HS-27A (cell line): ENCODE measurements at places on chromosomes 11 and 22.

GRCh38 chr22:37358917-37359316 lies 68.4 kb downstream of the ELFN2 start:
- DNase-seq, result no peak

DNA sequence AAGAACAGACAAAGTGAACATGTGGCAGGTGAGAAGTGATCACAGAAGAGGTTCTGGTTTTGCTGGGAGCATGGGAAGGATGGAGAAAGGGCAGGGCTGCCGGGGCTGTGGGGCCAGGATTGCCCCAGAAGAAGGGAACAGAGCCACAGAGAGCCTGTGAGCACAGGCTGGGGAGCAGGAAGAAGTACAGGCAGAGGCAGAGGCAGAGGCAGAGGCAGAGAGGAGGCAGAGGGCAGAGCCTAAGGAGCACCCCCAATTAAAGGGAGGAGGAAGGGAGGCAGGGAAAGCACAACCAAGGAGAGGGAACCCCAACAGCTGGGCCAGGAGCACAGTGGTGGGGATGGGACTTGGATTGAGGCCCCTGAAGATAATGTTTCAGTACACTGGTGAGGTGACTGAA lies 51.5 kb downstream of the SGSM3 start:
- DNase-seq, result no peak

DNA sequence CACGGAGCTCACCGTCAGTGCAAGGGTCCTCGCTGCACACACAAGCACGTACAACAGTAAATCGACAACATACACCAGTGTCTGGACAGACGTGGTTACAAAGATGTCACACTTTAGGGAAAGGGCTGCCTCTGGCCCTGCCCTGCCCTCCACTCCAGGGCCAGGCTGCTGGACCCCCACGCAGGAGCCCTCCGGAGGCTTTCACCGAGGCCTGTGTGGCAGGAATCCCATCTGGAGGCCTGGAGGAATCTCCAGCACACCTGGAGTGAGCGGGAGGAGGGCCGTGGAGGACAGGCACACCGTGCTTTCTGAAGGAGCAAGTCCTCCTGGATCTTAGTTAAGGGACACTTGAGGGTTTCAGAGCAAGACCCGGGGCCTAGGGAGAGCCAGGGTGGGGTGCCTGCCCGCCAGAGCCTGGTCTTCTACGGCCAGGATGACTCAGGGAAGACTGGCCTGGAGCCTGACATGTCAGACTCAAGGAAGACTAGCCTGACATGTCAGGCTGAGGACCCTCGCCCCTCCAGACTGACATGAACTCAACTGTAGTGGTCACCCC lies 2.1 kb upstream of the PIM3 start:
- no peak for DNase-seq

GRCh38 chr11:35998634-35999033 lies 54.8 kb downstream of the LDLRAD3 start:
- no peak for DNase-seq

DNA sequence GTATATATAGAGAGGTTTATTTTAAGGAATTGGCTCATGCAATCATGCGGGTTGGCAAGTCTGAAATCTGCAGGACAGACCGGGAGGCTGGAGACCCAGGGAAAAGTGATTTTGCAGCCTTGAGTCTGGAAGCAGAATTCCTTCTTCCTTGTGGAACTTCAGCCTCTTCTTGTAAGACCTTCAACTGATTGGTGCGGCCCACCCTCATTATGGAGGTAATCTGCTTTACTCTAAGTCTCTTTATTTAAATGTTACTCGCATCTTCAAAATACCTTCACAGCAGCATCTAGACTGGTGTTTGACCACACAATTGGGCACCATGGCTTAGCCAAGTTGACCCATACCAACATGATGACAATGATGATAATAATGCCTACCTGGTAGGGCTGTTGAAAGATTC lies 17.8 kb downstream of the MB start:
- DNase-seq, result no peak

DNA sequence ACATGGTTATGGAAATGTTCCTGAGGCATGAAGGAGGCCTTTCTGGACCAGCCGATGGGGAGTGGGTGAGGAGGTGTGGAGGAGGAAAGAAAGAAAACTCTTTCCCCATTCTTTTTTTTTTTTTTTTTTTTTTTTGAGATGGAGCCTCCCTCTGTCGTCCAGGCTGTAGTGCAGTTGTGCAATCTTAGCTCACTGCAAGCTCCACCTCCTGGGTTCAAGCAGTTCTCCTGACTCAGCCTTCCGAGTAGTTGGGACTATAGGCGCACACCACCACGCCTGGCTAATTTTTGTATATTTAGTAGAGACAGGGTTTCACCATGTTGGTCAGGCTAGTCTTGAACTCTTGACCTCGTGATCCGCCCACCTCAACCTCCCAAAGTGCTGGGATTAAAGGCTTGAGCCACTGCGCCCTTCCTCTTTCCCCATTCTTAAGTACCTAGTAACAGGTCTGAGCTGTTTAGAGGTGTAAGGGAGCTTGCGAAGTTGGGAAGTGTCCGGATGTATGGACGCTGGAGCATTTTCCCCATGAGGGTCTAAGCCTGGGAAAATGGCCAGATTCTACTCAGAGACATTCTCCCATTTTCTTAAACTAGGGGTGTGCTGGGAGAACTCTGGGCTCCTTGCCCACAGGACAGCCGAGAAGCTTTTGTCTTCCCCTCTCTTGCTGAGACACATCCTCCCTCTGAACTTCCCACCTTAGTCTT lies 135.8 kb downstream of the TEAD1 start:
- no peak for DNase-seq

DNA sequence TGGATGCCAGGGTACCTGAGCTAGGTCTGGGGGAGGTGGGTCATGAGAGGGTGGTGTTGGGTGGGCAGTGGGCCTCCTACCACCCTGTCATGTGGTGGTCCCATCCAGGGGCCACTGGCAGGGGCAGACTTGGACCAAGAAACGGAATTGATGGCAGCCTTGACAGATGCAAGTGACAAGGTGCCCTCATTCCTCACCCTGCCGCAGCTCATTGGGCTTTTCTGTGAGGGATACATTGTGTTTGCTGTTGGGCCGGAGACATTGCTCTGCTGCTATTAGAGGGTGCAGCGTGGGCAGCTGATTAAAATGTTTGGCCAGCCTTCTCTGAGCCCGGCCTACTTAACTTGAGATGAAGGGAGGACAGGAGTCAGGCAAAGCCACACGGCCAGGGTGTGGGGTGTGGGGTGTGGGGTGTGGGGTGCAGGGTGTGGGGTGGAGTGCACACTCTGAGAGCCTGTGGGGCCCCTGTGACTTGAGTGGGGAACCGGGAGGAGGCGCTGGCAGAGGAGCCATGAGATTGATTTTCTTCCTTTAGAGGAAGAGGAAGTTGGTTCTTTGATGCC lies 351.5 kb downstream of the TBC1D22A start:
- no peak for DNase-seq

GRCh38 chr22:41939981-41940831 lies 6.7 kb downstream of the CENPM start:
- no peak for DNase-seq

- DNase-seq, result no peak
Measured at GRCh38 chr11:8287297-8287696, 23.6 kb upstream of the LMO1 start.

- no peak for DNase-seq
Measured at GRCh38 chr11:113163291-113164030, 150.9 kb upstream of the TTC12 start.

- no peak for DNase-seq
Measured at GRCh38 chr11:117817368-117818040, 7.0 kb downstream of the FXYD2 start.

- no peak for DNase-seq
Measured at GRCh38 chr22:46355369-46355995, 20.0 kb downstream of the TRMU start.

- DNase-seq, result peak; percentile 39
Measured at GRCh38 chr11:36376009-36376887, 80.2 kb downstream of the PRR5L start.

- DNase-seq, result no peak
Measured at GRCh38 chr11:60910281-60910687, 3.7 kb upstream of the TMEM109 start.

- no peak for DNase-seq
Measured at GRCh38 chr11:2734181-2735052, 34.6 kb upstream of the KCNQ1OT1 start.

DNA sequence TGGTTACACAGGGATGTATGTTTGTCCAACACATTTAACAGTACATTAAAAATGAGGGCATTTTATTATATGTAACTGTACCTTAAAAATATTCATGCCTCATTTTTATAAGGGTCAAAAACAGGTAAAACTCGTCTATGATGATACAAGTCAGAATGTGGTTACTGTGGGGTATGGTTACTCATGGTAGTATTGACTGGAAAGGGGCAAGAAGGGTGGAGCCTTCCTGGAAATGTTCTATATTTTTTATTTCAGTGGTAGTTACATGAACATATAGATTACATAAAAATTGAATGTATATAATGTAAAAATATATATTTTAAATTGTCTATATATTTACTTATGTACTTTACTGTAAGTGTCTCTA lies 99.8 kb downstream of the STIM1 start:
- no peak for DNase-seq

DNA sequence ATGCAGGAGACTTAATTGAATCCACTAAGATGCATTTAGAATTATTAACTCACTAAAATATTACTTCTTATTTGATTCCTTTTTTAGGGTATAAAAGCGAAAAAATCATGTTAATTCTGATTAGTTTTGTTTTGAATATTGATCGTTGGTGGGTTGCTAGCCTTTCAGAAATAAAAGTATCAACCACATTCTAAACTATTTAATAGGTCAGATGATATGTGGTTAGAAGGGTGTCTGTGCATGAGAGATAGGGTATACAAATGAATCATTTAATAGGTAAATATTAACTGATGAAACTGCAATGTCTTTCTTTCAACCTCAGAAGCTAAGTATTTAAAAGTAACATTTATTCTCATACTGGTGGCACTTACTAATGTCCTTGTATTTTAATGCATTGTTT lies 515.1 kb downstream of the CNTN5 start:
- DNase-seq, result no peak

- DNase-seq, result no peak
Measured at GRCh38 chr11:118627566-118627965, 20.2 kb downstream of the PHLDB1 start.

DNA sequence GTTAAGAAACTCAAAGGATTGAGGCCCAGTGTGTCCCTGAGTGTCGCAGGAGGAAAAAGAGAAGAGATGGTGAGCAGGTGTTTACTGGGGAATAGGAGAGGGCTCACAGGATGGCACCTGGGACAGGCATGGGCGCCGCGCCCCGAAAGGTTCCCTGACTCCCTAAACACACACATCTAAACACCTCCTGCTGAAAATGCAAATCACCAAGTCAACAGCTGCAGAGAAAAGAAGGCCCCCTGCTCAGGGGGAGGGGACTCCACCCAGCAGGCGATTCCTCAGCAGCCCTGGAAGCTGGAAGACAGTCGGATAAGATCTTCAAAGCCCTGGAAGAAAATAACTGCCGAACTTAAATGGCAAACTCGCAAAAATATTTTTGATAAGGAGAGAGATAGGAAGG lies 377.2 kb downstream of the BRD1 start:
- DNase-seq, result no peak

DNA sequence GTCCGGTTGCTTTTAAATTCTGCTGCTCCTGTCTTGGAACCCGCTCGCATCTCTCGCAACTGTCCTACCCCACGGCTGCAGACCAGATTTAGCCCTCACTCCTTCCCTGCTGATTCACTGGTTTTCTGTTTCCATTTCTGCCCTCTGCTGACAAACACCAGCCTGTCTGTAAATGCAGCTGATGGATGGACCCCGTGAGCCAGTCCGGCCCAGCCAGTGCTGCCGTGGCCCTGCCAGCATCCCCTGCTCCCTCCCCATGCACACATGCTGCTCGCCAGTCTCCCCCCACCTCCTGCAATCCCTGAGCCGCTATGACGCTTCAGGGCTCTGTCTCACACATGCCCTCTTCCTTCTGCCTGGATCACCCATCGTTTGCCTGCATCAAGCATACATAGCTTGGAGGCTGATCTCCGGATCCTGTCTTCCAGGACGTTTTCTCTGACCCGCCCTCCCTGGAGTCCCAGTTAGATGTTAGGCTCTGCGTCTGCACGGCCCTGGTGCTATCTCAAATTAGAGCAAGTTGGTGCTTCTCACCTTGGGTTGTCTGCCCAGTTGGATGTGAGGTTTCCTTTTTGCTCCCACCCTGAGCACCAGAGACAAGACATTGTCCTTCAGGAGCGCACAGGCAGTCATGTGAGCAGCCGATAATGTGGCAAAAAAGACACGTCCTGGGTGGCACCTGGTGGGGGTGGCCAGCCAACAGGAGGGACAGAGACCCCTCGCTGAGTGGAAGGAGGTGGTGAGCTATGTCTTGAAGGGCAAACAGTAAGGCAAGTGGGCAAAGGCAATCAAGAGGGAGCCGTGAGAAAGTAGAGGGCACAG lies 4.3 kb upstream of the ACR start:
- DNase-seq, result no peak
